ENCODE measurements at places on chromosomes 13 and 19. TPM values are rescaled to one million over a fixed set of nuclear protein-coding genes. Genes with fewer than 3 reads are reported as not detected.

Gene WDR87
- not detected for total RNA-seq

Gene IGSF23
- not detected for total RNA-seq

Gene GFY
- total RNA-seq = not detected

Gene URAD
- not detected for total RNA-seq

Gene ERICH4
- total RNA-seq = not detected

Gene ZNF433
- total RNA-seq = 5.8 TPM

Gene MAP4K1
- 2.6 TPM for total RNA-seq

Gene PDX1
- total RNA-seq = not detected

Gene ZNF780A
- 18.3 TPM for total RNA-seq

Gene SERP2
- 10.8 TPM for total RNA-seq

Gene VSTM1
- not detected for total RNA-seq

Gene CLEC4G
- total RNA-seq = 0.48 TPM

Gene C1QTNF9B
- not detected for total RNA-seq

Gene SLC10A2
- total RNA-seq = not detected

Gene INSL3
- not detected for total RNA-seq

Data from ovary (tissue), 10 donors.